ENCODE measurements at places on chromosomes 1 and 21. TPM values are rescaled to one million over a fixed set of nuclear protein-coding genes. Genes with fewer than 3 reads are reported as not detected.

OR14K1 gene
- polyA plus RNA-seq = not detected

DNA sequence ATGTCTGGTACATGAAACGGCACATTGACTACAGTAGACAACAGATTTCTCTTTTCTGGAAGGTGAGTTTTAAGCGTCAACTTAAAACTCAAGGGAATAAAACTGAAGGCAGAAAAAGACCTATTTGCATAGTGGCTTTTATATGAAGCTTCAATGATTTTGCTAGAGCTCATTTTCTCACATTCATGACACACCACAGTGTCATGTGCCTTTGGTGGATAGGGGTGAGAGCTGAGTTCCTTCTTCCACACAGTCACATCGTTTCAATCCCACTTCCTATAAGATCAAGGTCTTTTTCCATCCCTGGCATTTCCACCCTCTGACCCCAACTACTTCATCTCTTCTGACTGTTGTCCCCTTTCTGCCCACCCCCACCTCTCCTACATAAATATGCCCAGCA is 31.0 kb downstream of the IL12RB2 start:
- H3K4me1 ChIP-seq = peaks cover 43% of the 10 kb centered on the region
- H3K27ac ChIP-seq = no peak overlapping the region
- H3K4me3 ChIP-seq = no peak overlapping the region

PLOD1 gene
- polyA plus RNA-seq = 9.4 TPM

AMY1C gene
- polyA plus RNA-seq = not detected

GRCh38 chr1:217026531-217026930 is 303.3 kb upstream of the ESRRG start:
- no peaks in the 10 kb centered on the region for H3K36me3 ChIP-seq
- no peak for DNase-seq
- H3K4me1 ChIP-seq = no peaks in the 10 kb centered on the region
- no peak overlapping the region for H3K4me3 ChIP-seq
- H3K27ac ChIP-seq = no peak overlapping the region
